ENCODE measurements at places on chromosomes 6 and 20.

- no peak for DNase-seq
Observed at GRCh38 chr6:4986999-4987398, 16.8 kb downstream of the RPP40 start.

- no peak for DNase-seq
Observed at GRCh38 chr6:163395122-163395830, 19.2 kb upstream of the QKI start.

GRCh38 chr6:28360961-28361360 is 11.2 kb downstream of the ZKSCAN3 start:
- no peak for DNase-seq

DNA sequence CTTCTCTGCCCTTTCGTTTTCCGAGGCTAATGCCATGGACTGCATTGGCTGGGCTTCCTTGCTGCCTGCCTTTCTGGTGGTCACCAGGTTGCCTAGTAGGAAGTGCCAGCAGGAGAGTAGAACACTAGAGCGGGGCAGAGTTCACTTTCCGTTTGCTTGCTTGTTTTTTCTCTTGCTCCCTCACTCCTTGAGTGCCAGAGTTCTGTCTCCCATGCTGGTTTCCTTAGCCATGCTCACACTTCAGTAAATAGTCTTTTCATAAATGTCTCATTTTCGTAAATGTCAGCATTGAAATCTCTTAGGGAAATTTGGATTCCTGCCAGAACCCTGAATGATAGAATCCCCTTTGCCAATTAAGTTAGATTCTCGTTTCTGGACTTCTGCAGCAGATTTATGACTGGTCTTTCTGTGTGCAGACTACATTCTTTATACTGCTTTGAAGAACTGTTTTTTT is 63.9 kb downstream of the FAM83B start:
- DNase-seq, result no peak

DNA sequence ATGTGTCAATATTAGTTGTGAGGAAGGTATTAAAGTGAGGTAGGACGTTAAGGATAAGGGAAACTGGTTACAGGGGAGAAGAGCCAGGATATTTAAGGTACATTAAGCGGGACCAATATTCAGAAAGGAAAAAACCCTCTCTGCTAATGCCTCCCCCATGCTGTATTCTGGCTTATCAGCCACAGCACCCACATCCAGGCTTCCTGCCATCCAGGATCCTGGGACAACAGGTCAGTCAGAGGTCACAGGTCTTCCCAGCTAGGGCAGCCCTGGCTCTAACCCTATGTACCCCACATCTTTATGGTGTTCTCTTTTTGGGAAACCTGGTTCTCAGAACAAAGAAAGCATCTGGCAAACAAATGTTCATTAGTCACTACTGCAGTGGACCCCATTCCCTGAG is 5.3 kb downstream of the DDRGK1 start:
- no peak for DNase-seq

DNA sequence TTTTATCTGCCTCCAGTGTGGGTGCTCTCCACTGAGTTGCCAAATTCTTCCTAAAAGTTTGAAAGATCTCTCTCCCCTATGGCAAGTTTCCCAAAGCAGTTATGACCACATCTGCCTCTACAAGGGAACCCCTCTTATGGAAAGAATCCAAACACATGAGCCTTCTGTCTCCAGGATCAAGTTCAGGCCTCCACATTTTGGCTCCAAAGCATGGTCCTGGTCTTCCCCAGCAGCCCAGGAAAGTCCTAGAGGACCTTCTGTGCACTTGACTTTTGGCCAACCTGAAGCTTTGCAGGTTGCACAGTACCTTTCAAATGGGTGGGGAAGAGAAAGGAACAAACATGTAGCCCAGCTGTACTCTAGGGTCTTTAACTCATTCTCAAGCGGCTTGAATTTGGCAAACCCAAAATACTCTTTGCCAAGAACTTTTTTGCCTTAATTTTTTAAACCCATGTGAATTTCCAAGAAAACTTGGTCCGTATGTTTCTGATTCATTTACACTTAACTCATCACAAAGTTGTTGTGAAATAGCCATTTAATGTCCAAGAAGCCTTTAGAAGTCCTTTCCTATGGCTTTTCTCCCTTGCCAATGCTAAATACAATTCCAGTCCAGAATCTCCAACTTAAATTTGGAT is 240.1 kb upstream of the TBX18 start:
- no peak for DNase-seq

Measured in non-pigmented ciliary epithelial cell (primary cell).